Activated CD4-positive, alpha-beta T cell treated with anti-CD3 and anti-CD28 coated beads, Interleukin-2, amount 50 U/mL, for 4 hours (primary cell): ENCODE measurements at places on chromosomes 12 and 14.

DNA sequence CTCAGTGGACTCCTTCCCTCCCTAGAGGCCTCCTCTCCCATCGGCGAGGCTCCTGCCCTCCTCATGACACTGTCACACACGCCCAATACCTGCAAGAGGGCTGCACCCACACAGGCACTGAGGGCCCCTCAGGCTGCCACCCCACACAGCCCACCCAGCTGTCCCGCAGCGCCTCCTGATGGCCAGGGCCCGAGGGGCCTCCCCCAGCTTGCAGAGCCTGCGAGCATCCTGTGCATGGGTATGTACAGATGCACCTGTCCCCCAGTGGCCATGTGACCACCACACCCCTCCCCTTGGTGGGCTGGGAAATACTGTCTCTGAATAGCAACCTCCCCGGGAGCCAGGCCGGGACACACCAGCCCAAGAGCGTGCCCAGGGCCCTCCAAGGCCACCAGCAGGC is 19.0 kb upstream of the NUDT14 start:
- DNase-seq, result no peak

DNA sequence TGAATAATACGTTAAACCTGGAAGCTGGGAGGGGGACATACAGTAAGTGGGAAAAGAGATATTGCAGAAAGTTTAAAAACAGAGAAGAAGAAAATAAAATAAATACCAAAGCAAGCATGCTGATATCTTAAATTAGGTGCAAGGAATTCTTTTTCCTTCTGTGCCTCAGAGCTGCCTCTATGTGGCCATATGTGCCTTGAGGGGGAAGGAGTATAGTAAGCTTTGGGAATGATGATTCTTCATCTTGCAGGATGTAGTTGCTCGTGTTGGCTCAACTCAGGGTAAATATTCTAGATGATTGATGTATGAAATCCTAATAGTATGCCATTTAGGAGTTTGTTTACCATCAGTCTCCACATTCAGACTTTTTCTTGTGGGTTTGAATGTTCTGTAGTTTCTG is 251.4 kb downstream of the RGS6 start:
- no peak for DNase-seq

DNA sequence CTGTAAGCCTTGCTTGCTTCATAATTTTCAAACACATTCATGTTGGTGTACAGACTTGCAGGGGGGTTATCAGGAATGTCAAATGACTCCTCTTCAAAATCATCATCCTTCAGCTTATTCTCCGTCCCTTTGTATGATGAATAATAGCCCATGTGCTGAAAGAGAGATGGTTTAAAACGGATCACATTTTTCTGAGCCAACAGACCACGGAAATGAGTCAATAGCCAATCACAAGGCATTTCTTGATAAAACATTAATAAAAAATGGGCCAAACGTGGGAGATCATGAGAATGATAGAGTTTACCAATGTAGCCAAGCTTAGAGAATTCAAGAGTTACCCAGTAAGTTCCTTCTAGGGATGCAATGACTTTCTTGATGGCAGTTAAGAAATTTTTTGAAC is 105.5 kb downstream of the NTS start:
- no peak for DNase-seq

- no peak for DNase-seq
Observed at GRCh38 chr12:66194122-66194521, 5.1 kb downstream of the IRAK3 start.

DNA sequence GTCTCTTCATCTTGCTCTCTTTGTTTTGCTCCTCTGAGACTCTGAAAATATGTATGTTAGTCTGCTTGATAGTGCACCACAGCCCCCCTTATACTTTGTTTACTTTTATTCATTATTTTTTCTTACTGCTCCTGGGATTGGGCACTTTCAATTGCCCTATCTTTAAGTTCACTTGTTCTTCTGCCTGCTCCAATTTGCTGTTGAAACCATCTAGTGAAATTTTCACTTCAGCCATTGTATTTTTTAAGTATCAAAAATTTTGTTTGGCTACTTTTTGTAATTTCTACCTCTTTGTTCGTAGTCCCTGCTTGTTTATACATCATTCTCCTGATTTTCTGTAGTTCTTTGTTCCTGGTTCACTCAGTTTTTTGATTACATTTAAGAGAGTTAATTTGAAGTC is 223.3 kb downstream of the SLC38A4 start:
- no peak for DNase-seq

GRCh38 chr12:124750787-124751471 is 112.7 kb downstream of the SCARB1 start:
- DNase-seq, result no peak

DNA sequence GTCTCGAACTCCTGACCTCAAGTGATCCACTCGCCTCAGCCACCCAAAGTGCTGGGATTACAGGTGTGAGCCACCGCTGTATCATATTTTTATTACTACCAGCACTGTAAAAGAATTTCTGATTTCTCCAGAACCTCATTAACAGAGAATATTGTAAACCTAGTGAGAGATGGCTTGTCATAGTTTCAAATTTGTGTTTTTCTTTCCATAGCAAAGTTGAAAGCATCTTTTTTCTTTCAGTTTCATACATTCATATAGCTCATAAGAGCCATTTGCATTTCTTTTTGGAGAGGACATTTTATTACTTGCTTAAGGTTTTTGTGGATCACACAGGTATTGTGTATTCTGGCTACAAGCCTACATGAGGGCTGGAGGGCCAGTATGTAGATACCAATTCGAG is 58.0 kb downstream of the MIS18BP1 start:
- DNase-seq, result no peak

- no peak for DNase-seq
Observed at GRCh38 chr12:10405294-10405693, 4.3 kb downstream of the KLRC4 start.

DNA sequence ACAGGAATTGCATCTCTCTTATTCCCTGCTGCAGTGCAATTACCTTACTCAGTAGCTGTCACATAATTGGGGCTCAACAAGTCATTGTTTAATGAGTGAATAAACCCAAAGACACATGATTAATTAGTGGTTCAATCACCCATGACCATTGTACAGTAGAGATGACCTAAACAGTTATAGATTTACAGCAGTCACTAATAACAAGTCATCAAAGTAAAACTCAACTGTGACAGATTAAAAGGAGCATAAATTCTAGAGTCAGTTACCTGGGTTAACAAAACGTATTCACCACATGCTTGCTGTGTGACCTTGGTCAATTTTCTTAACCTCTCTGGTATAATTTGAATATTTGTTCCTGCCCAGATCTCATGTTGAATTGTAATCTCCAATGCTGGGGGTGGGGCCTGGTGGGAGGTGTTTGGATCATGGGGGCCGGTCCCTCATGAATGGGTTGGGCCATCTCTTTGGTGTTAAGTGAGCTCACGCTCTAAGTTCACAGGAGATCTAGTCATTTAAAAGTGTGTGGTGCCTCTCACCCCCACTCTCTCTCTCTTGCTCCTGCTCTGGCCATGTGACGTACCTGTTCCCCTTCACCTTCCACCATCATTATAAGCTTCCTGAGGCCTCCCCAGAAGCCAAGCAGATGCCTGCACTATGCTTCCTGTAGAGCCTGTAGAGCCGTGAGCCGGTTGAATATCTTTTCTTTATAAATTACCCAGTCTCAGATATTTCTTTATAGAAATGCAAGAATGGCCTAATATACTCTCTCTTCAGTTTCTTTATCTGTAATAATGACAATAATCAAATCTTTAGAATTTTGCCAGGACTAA is 141.9 kb upstream of the PLEKHG7 start:
- DNase-seq, result no peak

DNA sequence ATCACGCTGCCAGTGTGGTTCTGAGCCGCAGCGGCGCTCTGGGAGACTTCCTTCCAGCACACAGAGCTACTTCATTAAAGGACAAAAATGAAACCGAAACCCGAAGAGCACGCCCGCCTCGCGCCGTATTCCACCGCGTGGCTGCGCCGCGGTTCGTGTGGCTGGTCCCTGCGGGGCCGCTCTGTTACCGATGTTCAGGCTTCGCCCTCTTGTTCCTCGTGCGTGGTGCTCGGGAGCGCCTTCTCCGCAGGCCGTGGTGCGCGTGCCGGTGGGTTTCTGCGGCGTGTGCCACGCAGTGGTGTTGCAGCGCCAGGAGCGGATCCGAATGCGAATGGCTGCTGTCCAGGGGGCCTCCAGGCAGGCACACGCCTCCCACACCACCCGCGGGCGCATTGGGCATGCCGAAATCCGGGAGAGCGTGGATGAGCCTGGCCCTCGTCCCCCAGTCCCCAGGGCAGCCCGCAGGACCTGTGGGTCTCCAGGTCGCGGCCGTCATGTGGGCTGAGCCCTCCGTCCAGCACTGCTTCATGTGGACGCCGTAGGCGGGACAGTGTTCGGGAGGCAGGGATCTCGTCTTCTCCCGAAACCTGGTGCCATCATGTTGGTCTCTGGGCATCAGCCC is 91.2 kb downstream of the ADGRD1 start:
- no peak for DNase-seq

DNA sequence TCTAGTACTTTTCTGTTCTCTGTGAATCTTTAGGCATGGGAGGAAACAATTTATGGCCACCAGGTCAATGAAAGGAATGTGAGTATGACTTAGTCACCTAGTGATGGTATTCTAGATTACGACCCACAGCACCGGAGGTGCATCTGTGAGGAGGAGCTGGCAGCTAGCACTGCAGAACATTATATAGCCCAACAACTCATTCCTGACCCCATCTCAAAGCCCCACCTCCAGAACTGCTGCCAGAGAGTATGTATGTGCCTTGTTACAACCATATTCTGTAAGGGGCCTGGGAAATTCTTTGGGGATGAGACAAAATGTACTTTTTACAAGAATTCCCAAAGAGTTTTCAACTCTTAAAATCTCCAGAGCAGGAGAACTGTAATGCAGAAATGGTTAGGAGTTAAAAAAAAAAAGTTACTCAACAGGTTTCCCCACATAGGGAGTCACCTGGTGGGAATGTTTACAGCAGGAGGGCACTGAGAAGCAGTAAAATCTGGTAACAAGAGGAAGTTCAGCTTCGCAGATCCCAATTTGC is 34.9 kb upstream of the CERS5 start:
- no peak for DNase-seq

GRCh38 chr12:65860600-65860999 is 36.3 kb downstream of the HMGA2 start:
- no peak for DNase-seq

DNA sequence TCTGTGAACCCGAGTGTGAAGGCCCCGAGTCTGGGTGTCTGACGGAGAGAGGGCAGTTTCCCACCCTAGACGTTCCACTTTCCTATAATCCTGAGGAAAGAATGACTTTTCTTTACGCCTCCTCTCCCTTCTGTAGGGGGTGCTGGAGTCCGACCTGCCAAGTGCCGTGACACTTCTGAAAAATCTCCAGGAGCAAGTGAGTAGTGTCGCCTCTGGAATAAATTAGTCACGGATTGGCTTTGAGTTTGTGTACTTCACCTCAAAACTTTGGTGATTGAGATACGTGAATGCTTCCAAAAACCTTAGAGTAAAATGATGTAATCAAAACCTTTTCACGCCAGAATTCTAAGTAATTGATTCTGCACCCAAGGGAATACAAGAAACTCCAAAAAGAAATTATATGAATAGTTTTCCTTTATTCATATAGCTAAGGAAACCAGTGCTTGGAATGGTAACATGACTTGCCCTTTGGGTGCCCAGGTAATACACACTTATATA is 452 bp downstream of the NGDN start:
- DNase-seq, result peak; percentile 46

DNA sequence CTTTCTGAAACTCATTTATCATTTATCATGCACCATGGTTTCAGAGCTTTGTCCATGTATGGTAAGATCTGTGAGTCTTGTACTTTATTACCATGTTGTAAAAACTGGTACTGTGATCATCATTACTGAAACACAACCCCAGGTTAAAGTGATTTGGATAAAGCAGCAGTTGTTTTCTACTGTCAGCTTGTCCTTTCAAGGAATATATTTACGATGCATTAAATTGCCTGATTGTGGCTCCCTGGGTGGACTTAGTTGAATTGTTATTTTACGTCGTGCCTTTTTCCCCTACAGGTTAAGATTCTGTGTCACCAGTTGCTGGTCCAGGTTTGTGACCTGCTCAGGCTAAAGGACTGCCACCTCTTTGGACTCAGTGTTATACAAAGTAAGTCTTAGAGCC is 46.1 kb downstream of the FRMD6 start:
- DNase-seq, result no peak

GRCh38 chr14:60349663-60350365 is 100.8 kb downstream of the PPM1A start:
- DNase-seq, result no peak

- DNase-seq, result no peak
Observed at GRCh38 chr14:24418492-24418873, 11.0 kb downstream of the CBLN3 start.

DNA sequence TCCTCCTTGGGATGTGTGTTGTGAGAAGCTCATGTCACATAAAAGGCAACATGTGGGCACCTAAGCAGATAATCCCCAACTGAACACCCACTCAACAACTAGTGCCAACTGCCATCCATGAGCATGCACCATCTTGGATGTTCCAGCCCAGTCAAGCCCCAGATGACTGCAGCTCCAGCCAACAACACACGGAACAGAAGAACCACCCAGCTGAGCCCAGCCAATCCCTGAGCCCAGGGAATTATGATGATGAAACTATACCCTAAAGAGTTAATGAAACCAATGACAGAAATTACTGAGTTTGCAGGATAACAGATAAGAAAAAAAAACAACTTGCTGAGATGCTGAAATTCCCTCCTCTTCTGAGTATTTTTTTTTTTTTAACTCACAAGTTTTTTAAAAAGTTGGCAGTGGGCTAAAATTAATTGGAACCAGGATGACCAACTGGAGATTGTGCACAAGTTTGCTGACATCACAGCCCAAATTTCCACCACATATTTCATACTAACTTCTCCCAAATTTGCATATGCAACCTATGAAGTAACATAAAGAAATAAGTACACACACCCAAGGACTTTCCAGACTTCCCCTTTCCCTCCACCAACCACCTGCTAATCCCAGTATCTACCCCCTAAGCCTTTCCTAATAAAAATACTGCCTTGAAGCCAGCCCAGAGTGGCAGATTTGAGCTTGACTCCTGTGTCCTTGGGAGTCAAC is 124.5 kb downstream of the KSR2 start:
- no peak for DNase-seq

GRCh38 chr14:100389497-100390104 is 66.5 kb downstream of the SLC25A47 start:
- no peak for DNase-seq
